MV-4-11 (cell line): ENCODE measurements at places on chromosomes 2 and 18.

- DNase-seq, result no peak
Observed at GRCh38 chr18:62577765-62578164, 54.9 kb downstream of the ZCCHC2 start.

- DNase-seq, result no peak
Observed at GRCh38 chr2:187612857-187613256, 58.6 kb upstream of the TFPI start.

DNA sequence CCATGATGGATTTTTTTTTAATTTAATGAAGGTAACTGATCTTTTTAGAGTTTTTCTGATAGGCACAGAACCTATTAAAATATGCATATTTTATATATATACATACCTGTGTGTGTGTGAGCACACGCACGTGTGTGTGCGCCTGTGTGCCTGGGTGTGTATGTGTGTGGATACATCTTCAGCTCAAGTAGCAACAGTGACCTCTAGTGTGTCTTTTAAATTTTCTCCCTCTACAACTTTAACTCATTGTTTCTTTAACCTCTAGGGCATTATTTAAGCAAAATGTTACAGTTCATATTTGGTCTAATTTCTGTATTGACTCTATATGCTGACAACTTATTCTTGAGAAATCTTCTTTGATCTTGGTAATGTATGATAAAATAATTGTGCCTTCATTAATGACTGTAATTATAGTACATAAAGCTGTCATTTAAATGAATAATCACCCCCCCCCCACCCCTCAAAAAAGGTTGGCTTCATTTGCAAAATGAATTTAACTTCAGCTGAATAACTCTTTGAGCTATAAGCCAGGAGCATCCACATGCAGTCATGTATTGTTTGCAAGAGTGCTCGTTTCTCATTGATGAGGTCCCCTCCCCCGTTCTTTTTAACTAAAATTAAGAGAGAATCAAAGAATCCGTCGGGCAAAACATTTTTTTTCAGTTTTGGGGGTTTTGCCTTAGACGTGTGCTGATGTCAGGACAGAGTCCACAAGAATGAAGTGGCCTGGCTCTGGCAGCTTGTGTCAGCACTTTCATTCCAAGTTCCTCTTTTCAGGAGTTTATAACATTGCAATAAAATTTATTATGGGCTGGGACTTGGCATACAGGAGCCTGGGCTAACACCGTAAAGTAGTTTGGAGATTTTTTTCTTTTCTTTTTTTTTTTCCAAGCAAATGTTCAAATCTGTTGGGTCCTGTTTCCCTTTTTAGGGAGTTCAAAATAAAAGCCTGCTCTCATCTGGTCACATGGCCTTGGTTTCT lies 80.0 kb downstream of the ETAA1 start:
- peak; percentile 6 for DNase-seq

GRCh38 chr2:151204756-151205155 lies 56.9 kb downstream of the RBM43 start:
- no peak for DNase-seq

DNA sequence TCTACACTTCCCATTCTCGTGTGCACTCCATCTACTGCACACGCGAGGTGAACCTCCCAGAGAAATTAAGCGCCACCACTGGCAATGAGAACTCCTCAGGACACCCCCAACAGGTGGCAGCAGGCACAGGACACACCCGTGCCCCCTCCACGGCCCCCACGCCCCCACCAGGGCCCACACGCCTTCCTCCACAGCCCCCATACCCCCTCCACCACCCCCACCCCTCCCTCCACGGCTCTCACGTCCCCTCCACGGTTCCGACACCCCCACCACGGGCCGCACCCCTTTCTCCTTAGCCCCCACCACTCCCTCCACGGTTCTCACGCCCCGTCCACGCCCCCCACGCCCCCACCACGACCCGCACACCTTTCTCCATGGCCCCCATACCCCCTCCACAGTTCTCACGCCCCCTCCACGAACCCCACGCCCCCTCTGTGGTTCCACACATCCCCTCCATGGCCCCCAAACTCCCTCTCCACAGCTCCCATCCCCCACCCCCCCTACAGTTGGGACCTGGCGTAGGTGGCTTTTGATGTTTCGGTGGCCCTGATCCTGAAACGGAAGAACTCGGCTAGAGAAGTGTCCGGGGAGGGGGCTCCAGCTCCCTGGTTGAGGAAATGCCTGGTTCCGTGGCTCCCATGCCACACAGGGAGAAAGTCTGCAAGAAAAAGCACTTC lies 110.8 kb downstream of the ZNF516 start:
- no peak for DNase-seq

DNA sequence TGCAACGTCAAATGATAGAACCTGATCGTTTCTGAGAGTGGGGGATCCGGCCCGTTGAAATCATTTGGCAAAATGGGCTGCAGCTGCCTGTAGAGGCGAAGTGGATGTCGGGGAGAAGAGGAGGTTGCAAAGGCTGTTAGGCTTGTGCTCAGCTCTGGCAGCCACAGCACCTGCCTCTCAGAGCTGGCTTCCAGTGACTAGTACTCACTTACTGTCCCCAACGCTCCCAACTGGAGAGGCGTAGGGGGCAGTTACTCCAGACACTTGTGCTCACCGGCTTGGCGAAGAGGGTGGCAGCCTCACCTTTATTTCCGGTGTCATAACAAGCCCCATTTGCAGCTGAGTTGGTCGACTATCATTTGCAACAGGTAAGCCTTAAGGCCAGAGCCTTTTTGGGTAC lies 37.9 kb downstream of the NCK2 start:
- DNase-seq, result no peak

GRCh38 chr2:55063226-55063625 lies 13.0 kb upstream of the RTN4 start:
- DNase-seq, result no peak

DNA sequence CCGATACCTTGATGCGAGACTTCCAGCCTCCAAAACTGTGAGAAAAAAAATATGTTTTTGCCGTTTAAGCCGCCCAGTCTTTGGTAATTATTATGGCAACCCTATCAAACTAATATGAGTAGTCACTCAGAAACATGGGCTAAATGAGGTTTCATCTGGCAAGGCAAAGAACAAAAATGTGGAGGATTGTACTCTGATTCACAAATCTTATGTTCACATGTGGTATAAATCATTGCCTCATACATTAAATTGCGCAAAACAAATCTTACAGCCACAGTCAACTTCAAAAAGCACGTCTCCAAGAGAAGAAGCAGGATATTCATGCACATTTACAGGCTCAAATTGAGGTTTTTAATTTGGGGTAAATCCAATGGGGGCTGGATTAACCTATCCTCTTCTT lies 1435.4 kb upstream of the LRRTM1 start:
- no peak for DNase-seq

GRCh38 chr2:74503506-74504475 lies 3.7 kb downstream of the PCGF1 start:
- no peak for DNase-seq

GRCh38 chr18:22503803-22504202 lies 86.1 kb upstream of the CTAGE1 start:
- no peak for DNase-seq

DNA sequence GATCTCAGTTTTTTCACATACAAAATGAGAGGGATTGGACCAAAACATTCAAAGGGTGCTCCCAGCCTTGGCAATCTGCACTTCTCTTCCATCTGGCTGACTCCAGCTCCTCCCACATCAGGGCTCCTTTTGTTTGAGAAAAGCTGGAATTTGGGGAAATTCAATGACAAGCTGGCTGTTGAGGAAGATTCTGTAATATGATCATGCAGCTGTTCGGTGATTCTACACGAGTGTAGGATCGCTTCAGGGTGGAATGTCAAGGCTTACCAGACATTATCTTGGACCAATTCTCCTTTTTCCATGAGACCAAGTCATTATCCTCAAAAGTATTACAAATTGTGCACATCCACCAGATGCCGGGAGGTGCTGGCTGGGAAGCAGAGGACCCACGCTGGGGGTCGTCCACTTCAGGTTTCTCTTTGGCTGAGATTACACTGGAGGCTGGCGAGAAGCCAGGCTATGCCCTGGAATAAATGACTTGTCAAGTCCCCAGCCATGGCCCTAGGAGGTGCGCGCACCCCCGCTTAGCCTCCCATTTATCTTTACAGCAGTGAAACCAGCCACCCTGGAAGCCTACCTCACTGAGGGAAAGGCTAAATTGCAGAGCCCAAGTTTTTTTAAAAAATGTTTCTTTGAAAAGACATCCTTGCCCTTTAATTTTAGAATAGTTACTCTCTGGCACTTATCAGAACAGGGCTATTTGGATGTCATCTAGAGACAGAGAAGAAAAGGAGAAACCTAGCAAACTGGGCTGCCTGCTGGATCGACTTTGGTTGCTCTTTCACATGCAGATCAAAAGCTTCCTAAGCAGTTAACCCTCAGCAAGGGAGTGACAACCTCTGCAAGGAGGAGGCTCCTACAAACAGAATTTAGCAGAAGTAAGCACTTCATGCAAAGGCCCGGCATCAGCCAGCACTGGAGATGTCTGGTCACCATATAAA lies 42.5 kb upstream of the LCLAT1 start:
- DNase-seq, result no peak

DNA sequence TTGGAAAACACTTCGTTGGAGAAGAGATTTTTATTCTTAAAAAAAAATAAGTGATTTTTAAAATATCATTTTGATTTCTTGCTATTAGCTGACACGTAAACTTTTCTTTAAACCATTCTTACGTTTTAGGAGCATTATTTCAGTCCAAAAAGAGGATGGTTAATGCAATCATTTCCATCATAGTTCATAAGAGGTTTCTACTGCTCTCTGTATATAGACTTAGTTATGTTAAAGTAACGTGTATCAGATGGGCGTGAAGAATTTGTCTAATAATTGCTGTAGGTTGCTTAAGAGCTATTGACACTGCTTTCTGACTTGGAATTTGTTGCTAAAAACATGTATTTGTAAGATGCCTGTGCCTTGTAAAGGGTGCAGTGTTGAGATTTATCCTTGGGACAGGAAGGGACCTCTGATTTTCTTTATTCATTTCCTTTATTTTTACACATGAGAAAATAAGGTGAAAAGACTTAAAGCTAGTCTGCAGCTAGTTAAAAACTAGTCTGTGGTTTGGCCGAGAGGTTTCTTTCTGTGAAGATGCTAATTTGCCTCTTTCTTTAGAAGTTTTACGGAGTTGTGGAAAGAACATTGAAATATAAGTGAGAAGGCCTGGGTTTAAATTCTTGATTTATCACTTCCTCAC lies 2.9 kb downstream of the ANKRD12 start:
- DNase-seq, result no peak
